ENCODE measurements at places on chromosomes 6 and 20.

DNA sequence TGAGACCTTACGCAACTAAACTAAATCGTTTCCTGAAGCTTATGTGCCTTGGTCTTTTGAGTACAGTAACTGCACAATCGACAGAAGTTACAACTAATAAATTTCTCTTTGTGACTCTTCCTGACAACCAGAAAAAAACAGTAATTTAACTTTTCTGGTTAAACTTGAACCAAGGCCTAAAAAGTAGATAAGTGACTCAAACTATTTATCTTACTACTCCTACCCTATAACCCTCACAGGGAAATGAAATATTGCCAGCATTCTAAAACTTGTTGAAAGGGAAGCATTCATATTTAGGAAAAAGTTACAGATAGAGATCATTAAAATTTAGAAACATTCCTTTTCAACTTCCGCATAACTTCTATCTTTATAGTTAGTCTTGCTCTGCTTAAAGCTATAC lies 1034.4 kb downstream of the EYS start:
- no peak for DNase-seq

- DNase-seq = no peak
Observed at GRCh38 chr6:44631968-44632367, 244.5 kb downstream of the CDC5L start.

- no peak for DNase-seq
Observed at GRCh38 chr6:149229096-149229495, 88.4 kb upstream of the TAB2 start.

DNA sequence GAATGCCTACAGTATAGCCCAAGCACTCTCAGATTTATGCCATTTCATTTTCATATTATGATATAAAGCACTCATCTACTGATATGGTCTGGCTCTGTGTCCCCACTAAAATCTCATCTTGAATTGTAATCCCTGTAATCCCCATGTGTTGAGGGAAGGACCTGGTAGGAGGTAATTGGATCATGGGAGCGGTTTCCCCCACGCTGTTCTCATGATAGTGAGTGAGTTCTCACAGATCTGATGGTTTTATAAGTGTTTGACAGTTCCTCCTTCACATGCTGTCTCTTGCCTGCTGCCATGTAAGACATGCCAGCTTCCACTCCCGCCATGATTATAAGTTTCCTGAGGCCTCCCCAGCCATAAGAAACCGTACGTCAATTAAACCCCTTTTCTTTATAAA lies 171.7 kb downstream of the OTOR start:
- DNase-seq = no peak

DNA sequence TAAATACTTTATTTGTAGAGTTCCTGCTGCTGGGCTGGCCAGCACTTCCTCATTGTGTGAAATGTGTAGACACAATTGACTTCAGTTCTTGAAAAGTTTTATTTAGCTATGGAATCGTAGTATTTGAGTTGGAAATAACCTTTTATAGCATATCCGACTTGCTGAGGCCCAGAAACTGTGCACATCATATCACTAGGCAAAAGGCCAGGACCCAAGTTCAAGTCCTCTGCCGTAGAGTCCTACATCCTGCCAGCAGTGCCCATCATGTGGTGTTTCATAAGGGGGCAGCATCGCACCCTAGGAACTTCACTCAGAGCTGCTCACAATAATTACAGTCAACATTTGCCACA lies 207.7 kb upstream of the SNX9 start:
- DNase-seq = no peak

All from brain microvascular endothelial cell (primary cell).